G401 (cell line): ENCODE measurements at places on chromosomes 3 and 15.
A peak's percentile ranks its signal among the peaks of the same experiment; 100 is the strongest.

- no peak for DNase-seq
Observed at GRCh38 chr15:78727561-78727960, 83.7 kb downstream of the ADAMTS7 start.

DNA sequence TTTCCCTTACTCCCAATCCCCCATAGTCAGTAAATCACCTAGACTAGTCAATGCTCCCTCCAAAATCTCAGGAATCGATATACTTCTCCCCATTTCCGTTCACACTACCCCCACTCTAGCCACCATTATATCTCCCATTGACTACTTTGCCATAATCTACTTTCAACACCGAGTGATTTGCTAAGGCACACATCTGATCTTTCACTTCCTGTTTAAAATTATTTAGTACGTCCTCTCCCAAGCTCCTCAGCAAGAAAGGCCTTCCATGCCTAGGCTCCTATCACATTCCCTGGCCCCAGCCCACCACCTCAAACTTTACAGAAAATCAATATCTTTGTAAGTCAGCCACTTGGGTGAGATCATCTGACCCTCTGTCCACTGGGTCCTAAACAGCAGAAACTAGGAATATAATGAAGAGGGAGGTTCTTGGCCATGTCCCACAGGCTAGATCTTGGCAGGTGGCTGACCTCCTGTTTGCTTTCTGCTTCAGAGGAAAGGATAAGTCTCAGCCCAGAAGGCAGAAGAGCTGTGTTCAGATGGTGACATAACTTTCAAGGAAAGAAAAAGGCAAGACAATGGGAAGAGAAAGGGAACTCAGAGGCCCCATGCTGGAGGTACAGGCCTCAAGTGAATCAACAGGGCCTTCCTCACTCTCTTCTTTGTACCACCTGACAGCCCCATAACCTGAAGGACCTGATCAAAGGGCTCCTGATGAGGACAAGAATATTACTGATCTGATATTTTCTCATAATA is 103.0 kb downstream of the RPL22L1 start:
- no peak for DNase-seq

- DNase-seq, result peak; percentile 65
Observed at GRCh38 chr3:108091498-108092250, 843 bp upstream of the CD47 start.

- no peak for DNase-seq
Observed at GRCh38 chr15:75677465-75678323, 30.0 kb downstream of the SNX33 start.

DNA sequence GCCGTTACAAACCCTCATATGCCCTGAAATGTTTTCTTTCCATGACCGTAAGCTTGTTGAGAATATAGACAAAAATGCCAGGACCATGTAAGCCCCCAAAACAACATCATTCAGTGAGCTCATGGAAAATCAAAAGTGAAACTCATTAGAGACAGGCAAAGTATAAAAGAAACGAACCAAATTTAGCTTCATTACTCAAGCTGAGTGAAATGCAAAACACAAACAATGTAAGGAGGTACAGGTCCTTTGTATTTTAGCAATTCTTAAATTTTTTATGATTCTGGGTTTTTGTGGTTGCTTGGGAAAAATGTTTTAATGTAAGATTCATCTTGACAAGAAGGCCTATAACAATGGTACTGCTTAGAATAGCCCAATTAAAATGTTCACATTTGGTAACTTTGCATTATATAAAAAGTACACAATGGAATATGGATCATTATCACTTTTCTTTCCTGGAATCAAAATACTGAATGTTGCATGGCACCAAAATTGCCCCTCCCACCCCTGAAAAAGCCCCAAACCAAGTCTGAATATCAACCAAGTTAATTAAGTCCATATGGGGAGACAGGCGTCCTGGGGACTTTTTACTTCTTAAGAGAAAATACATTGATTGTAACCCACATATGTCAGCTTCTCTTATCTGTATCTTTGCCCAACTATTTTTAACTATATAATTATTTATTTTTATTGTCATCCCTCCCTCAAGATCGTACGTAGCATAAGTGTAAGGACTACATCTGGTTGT is 247.7 kb upstream of the CDIN1 start:
- no peak for DNase-seq

GRCh38 chr3:192434186-192434585 is 293.2 kb downstream of the FGF12 start:
- DNase-seq, result peak; percentile 9

- no peak for DNase-seq
Observed at GRCh38 chr3:122183521-122183892, at the start of gene CASR. TSS of gene CASR (plus strand) at chr3:122183668. CDS start at chr3:122254190, 70,522 bp downstream.

- DNase-seq, result peak; percentile 58
Observed at GRCh38 chr15:40340740-40341400, at the start of gene CCDC9B. TSS of gene CCDC9B (minus strand) at chr15:40340939. CDS start at chr15:40340819, 120 bp downstream.
